ENCODE measurements at places on chromosomes 12 and 14.
A peak's percentile ranks its signal among the peaks of the same experiment; 100 is the strongest.

GRCh38 chr14:34554540-34555250, 15.2 kb upstream of the EAPP start:
- no peak for DNase-seq

DNA sequence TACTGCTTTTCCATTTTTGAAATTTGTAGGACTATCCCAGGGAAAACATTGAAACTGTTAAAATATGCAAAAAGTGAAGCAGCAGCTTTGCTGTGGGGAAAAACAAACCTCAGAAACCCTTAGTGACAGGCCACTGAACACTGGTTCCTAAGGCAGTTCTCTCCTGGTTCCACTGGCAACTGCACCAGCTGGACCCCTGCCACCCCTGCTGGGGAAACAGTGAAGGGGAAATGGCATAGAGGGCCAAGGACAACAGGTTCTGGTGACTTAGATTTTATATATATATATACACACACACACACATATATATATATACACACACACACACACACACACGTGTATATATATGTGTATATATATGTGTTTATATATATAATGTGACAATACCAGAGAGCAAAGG, 16.2 kb upstream of the KRT7 start:
- no peak for DNase-seq

- peak; percentile 32 for DNase-seq
These were observed 42.7 kb downstream of the ATF7IP start for GRCh38 chr12:14408208-14408607.

DNA sequence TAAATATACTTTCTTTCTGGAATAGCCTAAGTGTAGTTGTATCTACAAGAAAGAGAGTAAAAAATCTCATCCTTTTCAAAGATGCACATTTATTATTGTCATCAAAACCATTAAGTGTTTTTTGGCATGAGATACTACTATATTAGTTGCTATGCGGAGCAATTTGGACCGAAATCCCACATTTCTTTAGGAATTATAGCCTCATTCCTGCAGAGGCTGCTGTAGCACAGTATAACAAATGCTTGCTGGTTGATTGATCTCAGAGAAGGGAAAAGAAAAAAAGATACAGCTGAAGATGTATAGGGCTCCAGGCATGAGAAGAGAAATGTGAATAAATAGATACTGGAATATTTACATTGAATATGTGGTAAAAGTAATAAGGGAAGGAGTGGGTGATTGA, 36.0 kb downstream of the RHOJ start:
- DNase-seq = no peak

DNA sequence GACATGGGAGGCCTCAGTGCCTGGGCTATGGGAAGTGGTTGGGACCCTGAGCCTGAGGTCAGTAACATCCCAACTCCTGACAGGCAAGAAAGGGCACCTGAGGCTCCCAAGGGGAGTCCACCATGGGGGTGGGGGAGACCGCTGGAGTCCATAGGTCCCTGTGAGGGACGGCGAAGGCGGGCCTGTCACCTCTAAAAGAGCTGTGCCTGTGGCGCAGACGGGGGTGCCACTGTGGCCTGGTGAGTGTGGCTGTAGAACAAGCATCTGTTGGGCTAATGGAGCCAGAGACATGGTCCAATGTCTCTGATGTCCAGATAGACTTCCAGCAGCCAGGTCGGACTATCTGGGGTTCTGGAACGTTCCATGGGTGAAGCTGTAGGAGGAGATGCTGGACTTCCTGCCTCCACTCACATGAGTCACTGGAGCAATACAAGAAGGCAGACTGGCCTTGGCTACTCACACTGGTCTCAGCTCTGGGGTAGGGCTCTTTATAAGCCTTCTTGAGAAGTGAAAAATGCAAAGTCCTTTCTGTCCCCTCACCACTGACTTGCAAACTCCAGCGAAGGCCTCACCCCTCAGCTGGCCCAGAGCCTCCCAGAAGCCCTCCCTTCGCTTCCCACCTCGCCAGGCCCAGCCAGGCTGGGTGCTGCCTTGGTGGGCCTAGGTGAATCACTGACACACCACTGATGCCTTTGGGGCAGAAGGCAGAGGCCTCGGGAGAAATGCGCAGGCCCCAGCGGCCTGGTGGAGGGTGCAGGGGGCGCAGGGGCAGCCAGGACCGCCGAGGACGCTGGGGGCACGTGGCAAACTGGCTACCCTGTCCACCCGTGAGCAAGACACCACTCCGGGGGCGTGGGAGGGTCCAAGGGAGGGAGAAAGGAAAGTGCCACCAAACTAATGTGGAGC, 1.1 kb upstream of the TRAF3 start:
- no peak for DNase-seq

GRCh38 chr14:68315081-68315480, 477.8 kb downstream of the ZFP36L1 start:
- no peak for DNase-seq

GRCh38 chr12:80188576-80188975, 89.2 kb downstream of the OTOGL start:
- no peak for DNase-seq

- DNase-seq = peak; percentile 4
These were observed 49.4 kb downstream of the TSPAN8 start for GRCh38 chr12:71108355-71108754.

DNA sequence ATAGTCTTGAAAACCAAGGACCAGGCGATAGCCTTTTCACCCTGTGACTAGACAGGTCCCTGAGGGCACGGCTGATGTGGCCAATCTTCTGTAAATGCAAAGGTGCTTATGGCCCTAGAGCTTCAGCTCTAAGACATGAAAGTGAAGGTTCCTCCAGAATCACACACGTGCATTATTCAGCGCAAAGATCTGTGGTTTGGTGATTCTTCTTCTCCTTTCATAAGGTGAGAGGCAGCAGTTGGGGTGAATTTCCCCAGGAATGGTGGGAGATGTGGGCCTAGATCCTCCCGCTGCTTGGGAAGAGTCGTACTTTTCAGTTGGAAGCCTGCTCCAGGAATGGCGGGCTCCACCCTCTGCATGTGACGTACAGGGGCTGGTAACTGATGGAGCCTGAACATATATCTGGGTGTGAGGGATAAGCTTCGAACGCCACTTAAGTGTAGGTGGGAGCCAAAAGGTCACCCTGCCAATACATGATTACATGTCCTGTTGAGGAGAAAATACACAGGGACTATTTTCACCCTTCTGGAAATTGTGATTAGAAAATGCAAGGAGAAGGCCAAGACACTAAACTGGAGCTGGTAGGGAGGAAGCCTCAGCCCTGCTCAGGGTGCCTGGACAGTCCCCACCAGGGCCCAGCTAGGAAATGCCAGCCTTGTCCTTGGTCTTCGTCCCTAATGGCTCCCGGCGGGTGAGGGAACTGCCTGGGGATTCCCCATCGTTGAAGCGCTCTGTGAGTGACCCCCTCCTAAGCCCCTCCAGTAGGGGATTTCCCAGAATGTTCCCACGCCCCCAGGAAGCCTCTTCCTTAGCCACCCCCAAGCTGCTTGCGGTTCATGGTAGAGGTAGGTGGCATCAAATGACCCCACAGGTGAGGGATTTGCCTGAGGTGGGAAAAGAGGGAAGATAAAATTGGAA, 17.6 kb downstream of the BATF start:
- no peak for DNase-seq

DNA sequence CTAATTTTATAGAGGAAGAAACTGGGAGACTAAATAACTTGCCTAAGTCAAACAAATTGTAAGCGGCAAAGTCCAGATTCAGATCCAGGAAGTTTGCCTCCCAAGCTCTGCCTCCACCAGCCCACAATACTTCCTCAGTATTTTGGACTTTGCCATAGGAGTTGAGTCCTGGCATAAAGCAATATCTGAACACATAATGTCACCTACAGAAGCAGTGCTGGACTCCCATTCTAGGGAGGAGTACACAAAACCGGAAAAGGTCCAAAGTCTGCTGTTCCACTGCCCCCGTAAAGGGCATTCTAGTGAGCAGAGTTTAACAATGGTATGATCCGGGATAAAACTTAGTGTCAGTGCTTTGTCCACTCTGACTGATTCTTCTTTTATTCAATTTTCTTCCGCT, 340.5 kb downstream of the FUT8 start:
- no peak for DNase-seq

- no peak for DNase-seq
These were observed 129.2 kb downstream of the KCNA5 start for GRCh38 chr12:5172886-5173285.

DNA sequence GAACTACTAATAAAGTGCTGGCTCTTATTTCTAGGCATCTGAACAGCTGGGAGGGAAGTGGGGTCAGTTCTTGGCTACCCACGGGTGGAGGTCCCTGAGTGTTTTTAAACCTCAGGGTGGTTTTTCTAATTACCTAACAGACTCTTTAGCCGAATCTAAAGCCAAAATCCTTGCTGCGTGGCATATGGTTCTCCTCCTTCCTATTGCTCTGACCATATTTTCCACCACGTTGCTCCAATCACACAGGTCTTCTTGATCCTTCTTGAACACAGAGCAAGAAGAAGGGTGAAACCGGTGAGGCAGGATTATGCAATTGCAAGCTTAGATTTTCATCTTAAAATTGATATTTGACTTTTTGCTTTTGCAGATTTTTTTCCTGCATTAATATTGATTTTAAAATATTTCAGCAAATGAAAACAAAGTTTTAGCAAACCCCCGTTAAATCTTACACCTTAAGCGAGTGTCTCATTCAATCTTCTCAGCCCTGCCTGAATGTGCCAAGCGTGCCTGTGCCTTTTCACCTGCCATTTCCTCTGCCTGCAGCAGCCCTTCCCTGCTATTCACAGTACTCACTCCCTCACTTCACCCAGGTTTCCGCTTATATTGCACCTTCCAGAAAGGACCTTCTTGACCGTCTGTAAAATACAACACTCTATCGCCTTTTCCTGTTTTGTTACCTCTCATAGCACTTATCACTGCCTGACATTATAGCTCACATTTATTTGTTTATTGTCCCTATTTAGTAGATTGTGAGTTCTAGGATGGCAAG, 506.0 kb downstream of the DIO2 start:
- no peak for DNase-seq

- no peak for DNase-seq
These were observed 600.4 kb downstream of the C12orf50 start for GRCh38 chr12:87428701-87429277.
